ENCODE measurements at places on chromosomes 6 and 20.

- DNase-seq: no peak
Observed at GRCh38 chr6:95693108-95693507, 115.8 kb downstream of the MANEA start.

GRCh38 chr20:48714764-48715163 lies 113.0 kb downstream of the PREX1 start:
- no peak for DNase-seq

DNA sequence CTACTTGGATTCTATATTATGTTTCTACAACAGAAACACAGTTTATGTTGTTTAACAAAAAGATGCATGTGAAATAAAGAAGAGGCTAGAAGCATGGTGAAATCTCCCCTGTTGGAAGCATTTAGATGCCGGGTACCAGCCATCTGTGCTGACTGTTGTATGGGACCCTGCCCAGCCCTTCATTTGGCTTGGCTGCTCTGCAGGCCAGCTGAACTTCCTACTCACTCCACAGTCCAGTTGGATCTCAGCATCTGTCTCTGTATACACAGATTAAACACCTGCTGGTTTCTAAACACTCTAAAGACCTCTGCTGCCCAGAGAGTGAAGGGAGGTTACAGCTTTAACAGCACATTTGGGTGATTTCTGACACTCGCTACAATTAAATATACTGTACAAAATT lies 228.3 kb downstream of the SLC35F1 start:
- DNase-seq: no peak

DNA sequence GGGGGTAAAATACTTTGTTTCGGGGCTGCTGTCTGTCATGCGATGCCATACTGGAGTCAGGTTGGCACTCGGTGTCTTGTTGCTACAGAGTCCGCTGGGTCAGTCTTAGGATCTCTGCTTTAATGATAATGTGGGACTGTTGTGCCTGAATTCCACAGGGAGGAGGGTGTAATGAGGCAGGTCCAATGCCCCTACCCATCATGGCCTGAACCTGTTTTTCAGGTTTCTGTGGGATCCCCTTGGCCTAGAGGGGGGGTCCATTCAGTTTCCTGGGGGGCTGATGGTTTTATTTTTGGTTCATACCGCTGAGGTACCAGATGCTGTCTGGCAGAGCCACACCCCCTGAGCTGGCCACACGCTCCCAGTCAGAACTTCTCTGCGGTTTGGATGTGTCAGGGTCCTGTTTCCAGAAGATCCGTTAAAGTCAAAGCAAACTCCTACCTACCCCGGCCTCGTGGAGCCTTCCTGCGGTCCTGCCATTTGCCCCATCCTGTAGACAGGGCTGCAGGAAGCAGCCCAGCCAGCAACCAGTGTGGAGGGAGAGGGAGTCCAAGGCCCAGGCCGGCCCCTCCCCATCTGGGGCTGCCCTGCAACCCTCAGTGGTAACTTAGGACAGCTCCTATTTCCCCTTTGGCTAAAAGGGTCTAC lies 69.7 kb downstream of the TCP11 start:
- no peak for DNase-seq

- no peak for DNase-seq
Observed at GRCh38 chr20:2244993-2245392, 50.8 kb upstream of the TGM3 start.

DNA sequence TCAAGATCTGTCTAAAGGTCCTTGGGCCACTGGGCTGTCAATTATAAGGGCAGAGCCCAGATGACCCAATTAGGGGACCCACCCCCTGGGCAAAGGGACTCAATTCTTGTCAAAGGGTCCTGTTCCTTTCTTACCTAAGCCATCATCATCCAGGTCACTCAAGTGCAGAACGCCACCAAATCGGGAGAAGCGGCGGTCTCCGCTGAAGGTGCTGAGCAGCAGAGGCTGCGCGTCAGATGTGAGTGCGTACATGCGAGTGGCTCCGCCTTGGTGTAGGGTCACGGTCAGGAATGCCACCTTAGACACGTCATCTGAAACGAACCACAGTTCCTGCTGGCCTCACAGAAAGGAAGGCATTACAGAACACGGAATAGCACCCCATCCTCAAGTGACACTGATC lies 34.2 kb downstream of the MRS2 start:
- no peak for DNase-seq

DNA sequence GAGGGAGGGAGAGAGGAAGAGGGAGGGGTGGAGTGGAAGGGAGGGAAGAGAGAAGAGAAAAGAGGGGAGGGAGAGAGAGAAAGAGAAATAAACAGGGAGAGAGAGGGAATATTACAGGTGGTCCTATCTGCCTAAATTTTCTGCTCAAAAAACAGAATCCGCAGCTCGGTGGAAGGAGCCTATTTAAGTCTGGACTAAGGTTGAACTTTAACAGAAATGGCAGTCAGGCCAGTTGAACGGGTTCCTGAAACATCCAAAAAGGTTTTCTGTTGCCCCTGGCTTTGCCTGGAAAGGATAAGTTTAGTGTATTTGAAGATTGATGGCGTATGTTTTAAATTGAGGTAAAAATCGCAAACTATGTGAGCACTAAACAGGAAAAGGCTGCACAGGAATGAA lies 2.2 kb downstream of the TFAP2B start:
- DNase-seq: no peak

DNA sequence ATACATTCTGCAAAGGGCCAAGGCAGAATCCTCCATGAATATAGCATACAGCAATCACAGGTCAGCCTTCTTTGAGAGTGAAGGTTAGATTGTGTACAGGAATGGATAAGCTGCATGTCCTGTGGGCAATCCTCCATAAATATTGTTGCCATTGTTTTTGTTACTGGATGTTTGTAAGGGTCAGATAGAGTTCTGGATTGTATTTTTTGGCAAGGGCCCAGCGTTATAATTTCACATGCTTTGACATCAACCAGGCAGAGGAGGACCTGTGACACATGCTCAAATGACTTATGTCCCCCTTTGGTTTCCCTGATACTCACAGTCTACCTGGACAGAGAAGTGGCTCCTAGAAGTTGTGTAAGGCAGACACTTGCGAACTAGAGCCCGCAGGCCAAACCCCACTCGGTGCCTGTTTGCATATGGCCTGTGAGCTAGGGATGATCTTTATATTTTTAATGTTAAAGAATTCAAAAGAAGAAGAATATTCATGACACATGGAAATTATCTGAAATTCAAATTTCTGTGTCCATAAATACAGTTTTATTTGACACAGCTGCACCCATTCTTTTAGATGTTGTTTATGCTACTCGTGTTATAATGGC lies 5.4 kb downstream of the LY86 start:
- no peak for DNase-seq

GRCh38 chr6:44699082-44699481 lies 311.6 kb downstream of the CDC5L start:
- DNase-seq: no peak

GRCh38 chr6:36025932-36026327 lies 1.5 kb upstream of the SLC26A8 start:
- DNase-seq: no peak

DNA sequence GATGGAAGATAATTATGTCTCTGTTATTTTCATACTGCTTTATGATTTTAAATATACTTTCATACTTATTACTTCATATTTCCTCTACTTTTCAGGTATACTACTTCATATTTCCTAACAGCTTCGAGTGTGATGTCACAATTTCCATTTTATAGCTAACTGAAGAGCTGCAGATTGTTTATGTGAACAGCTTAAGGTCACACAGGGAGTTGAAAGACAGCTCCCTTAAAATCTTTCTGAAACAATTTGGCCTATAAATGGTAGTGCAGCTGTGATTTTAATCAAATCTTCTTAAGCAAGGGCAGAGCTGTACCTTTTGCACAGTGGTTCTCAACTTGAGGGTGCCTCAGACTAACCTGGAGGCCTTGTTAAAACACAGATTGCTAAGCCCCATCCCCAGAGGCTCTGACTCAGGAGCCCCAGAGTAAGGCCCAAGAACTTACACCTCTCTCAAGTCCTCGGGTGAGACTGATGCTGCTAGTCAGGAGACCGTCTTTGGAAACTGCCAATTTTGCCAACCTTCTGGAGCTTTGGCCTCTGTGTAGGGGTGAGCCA lies 347.0 kb upstream of the HSF2 start:
- no peak for DNase-seq

GRCh38 chr20:36745234-36745926 lies 510 bp downstream of the NDRG3 start:
- no peak for DNase-seq

All from CD4-positive, alpha-beta T cell treated with Interleukin-17A for 1 hour (primary cell).